ENCODE measurements at places on chromosomes 11 and 22.

GRCh38 chr11:2041963-2042362 lies 44.3 kb upstream of the H19 start:
- DNase-seq, result no peak

GRCh38 chr11:124977006-124977405 lies 23.0 kb downstream of the CCDC15 start:
- no peak for DNase-seq

- DNase-seq, result no peak
Measured at GRCh38 chr11:101996111-101996510, 51.1 kb upstream of the CFAP300 start.

DNA sequence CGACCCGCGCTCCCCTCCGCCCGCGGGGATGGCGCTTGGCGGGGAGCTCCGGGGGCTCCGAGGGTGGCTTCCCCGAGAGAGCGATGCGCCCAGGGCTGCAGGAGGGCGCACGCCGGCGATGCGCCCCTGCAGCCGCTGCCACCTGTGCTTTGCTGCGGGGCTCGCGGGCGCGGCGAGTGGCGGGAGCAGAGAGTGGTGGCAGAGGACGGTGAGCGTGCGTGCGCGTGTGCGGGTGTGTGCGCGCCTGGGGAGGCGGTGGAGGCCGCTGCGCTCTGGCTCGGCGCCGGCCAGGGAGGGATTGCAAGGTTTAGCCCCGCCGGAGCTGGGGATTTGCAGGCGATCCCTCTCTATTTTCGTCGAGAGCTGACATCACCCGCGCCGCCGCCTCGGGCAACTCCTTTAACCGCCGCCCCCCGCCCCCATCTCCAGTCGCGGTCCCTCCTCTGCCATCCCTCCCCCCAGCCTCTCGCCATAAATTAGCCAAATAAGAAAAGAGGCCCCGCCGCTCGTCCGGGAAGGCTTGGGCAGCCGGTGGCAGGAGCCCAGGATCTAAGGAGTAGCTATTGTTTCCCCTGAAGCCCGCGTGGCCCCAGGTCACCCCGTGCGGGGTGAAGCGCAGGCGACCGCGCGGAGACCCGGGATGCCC lies at the start of gene SLC1A2:
Gene SLC1A2 (minus strand): TSS at position 375 of the 646 bp plus-strand sequence. CDS start 592 bp downstream, outside the sequence.
- DNase-seq, result no peak

DNA sequence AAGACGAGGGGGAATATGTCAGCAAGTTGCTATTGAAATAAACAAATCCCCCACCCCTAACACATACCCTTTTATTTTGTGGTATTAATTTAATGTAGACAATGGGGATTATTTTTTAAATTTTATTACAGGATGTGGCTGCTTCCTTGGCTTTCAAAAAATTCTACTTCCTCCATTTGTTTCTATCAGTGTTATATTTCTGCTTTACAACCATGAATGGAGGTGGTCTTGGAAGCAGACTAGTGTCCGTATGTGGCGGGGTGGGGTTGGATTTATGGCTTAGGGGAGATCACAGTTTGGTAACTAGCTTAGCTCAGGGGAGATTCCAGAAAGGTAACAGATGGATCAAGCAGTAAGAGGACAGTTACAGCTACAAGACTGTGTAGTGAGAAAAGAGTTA lies 39.3 kb upstream of the PICALM start:
- no peak for DNase-seq

GRCh38 chr22:41366323-41367029 lies 15.3 kb upstream of the TEF start:
- no peak for DNase-seq

DNA sequence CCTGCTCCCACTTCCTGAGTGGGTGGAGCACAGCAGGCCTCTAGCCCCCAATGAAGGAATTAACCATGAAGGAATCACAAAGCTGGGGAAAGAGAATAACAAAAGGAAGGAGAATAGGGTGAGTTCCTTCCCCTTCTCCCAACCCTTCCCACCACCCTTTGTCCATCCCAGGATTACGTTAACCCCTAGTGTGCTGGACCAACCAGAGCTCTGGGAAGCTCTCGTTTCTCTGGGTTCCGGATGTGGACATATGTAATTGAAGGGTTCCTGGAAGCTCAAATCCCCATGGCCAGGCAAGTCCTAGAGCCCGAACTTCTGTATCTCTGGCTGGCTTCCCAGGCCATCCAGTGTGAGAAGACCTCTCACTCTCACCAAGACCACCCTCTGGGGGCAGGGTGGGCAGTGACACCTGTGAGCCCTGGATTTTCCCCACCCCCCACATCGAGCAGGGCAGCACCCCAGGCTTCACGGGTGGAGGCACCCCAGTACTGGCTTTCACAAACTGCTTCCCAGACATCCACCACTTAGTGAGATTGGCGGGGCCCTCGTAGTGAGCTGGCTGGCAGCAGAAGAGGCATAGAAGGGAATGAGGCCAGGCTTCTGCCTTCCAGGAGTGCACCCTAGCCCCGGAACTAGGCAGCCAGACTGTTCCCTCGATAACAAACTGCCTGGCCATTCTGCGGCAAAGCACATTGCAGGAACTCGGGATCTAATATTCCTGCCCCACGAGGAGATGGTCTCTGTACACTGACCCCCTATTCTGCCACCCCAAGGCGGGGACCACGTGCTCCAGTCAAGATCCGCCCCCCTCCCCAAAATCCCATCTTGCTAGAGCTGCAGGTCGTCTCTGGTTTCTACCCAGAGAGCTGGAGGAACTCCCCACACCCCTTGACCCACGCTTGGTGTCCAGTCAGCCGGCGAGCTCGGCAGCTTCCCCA lies 2.1 kb downstream of the NECTIN1 start:
- DNase-seq, result no peak

GRCh38 chr11:106872246-106872645 lies 146.0 kb downstream of the GUCY1A2 start:
- no peak for DNase-seq

DNA sequence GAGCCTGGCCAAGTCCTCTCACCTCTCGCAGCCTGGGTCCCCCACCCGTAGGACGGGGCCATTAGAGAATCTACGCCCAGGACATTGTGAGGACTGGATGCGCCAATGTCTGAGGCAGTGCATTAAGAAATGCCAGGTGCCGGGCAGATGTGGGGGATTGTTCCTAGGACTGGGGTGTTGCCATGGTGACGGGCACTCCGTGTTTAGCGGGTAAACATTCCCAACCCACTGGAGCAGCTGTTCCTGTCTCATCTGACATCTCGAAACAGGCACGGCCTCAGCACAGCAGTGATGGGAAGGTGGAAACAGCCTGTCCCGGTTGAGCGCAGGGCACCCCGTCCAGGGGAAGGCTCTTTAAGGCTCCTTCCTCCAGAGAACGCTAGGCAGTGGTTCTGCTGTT lies 99.6 kb upstream of the RTL6 start:
- no peak for DNase-seq

DNA sequence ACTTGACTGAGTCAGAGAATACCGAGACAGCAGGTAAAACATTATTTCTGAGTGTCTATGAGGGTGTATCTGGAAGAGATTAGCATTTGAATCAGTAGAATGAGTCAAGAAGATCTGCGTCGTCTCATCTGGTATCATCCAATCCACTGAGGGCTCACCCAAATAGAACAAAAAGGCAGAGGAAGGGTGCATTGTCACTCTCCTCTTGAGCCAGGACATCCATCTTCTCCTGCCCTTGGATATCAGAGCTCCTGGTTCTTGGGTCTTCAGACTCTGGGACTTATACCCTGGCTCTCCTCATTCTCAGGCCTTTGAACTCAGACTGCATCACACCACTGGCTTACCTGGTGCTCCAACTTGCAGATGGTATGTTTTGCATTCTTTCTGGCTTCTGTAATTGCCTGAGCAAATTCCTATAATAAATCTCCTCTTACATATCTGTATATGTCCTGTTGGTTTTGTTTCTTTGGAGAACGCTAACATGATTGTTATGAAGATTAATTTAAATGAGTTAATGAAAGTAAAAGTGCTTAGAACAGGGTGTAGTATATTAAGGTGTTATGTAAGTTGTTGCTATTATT lies 49.3 kb downstream of the ME3 start:
- no peak for DNase-seq

DNA sequence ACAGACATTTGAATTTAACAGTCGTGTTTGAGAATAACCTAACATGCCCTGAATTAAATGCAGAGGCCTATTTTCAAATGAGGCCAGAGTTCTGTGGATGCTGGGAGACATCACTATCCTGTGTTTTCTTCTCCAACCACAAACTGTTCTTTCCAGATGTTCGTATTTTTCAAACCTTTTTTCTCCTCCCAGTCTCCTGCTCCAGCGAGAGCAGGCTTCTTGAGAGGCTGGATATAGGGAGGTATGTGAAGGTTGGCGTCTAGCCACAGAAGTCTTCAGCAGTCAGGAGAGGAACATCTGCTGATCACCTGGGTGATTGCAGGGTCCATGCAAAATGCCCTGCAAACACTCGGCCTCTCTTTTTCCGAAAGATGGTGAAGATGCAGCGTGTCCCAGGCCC lies 126.3 kb downstream of the C11orf91 start:
- DNase-seq, result no peak

- no peak for DNase-seq
Measured at GRCh38 chr22:33920197-33920540, at the start of gene LARGE1. Gene LARGE1, minus strand, starts transcription at chr22:33920476.

GRCh38 chr22:24367841-24368240 lies 59.6 kb upstream of the ADORA2A start:
- DNase-seq, result no peak

DNA sequence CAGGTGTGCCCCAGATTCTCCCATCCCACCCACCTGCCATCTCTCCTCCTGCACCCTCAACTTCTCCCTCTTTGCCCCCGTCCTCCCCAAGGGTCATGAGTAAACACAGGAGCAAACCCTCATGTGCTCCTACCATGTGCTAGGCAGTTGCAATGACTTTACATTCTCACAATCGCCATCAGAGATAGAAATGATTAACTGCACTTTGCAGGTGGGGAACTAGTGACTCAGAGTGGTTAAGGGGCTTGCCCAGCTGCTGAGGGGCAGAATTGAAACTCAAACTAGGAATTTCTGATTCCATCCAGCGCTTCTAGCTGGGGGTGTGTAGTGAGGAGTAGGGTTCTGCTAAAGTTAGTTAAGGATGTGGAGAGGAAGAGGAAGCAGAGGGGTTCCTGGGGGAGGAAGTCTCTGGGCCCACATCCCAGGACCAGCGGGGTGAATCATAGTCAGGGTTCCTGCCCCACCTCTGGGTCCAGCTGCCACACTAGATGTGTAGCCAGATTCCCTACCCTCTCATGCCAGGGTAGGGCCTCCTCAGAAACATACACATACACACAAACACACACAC lies 16.0 kb upstream of the PRG2 start:
- peak; percentile 39 for DNase-seq

DNA sequence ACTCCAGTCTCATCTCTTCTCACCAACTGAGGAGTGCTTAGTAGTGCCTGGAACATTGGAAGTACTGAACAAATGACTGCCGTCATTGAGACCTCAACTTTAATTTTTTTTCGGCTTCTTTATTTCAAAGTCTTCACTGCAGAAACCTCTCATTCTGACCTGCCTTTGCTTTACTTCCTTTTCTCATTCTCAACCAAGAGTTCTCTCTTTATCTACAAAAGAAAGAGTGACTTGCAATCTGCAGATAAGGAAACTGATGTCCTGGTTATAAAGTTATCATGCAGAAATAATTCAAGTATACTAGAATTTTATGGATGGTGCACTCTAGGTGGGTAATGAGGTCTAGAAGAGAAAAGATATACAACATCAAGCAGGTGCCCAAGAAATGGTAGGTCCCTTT lies 1.2 kb upstream of the EED start:
- DNase-seq, result no peak

- DNase-seq, result no peak
Measured at GRCh38 chr22:47034076-47034808, 271.8 kb downstream of the TBC1D22A start.

DNA sequence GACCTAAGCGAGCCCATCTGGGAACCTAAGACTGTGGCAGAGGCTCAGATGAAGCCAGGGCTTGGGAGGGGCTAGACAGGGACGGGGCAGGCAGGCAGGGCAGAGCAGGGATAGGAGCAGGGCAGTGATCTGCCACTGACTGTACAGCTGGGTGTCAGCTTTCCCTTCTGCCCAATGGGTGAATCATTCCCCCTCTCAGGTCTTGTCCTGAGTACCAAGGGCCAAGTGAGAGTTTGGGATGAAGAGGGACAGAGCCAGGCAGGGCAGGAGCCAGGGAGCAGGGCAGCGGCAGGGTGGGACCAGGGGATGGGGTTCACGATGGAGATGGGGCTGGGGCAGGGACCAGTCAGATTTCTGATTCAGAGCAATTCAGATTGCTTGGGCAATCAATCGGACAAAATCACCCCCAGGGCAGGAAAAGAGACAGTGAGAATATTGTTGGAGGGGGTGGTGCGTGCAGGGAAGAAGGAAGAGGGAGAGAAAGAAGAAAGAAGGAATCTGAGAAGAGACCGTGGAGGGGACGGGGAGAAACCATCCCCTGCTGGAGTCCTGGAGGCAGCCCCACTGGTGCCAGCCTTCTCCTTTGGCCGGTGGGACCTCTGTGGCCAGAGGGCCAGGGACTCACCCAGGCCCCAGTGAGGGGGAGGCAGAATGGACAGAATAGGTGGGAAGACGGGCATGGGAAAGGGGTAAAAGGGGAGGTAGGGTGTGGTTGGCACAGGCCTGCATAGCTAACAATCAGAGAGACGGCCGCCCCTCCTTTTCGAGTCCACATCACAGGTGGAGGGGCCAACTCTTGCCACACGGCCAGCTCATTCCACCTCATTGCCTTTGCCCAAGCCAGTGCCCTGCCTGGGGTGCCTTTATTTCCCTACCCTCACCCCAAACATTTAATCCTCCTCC lies 47.2 kb downstream of the CYTH4 start:
- no peak for DNase-seq

- DNase-seq, result peak; percentile 24
Measured at GRCh38 chr11:74019860-74020259, 11.0 kb upstream of the UCP3 start.

- DNase-seq, result no peak
Measured at GRCh38 chr11:14362611-14363010, 3.6 kb upstream of the RRAS2 start.

GRCh38 chr11:113628912-113629311 lies 77.2 kb downstream of the TMPRSS5 start:
- DNase-seq, result no peak

- DNase-seq, result no peak
Measured at GRCh38 chr11:97610000-97610399, 1220.2 kb downstream of the JRKL start.

GRCh38 chr22:33002035-33002434 lies 56.1 kb downstream of the SYN3 start:
- no peak for DNase-seq

DNA sequence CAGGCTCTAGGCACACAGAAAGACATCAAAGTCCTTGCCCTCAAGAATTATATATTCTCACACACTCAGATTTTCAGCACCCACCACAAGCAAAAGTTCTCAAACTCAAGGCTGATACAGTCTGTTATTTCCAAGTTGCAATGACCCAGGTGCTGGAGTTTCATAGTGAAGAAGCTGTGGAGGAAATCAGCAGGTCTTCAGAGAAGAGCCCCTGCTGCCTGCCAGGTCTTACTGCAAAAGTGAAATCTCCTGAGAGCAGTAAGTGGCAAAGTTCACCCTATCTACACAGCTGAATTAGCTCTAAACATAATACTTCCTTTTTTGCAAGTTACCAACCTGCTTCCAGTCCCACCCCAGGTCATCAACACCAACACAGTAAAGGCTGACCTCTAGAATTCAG lies 64.6 kb downstream of the RPL27A start:
- no peak for DNase-seq

- DNase-seq, result no peak
Measured at GRCh38 chr11:77557553-77557952, 32.2 kb upstream of the AQP11 start.
